CD4-positive, alpha-beta T cell treated with Interleukin-2 at 100 ng/mL for 4 hours (primary cell): ENCODE measurements at places on chromosomes 2 and 18.

GRCh38 chr2:2234398-2235195 lies 96.5 kb downstream of the MYT1L start:
- no peak for DNase-seq

GRCh38 chr2:85132834-85133637 lies at the start of gene TCF7L1:
TCF7L1 (plus strand) TSS chr2:85133392; CDS start chr2:85133685, 293 bp downstream.
- DNase-seq = no peak

DNA sequence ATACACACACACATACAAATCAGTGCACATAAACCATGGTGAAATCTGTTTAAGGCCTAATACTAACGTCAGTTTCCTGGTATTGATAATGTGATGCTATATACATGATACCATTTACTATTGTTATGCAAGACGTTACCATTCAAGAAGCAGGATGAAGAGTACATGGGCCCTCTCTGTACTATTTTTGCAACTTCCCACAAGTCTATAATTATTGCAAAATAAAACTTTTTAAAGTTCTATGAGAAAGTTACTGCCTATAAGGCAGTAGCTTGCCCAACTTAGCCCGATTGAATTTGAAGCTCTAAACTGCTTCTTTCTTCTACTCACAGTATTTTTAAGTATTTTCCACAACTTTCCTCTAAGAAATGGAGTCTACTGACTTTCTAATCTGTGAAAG lies 74.0 kb downstream of the BCL2 start:
- DNase-seq = no peak

DNA sequence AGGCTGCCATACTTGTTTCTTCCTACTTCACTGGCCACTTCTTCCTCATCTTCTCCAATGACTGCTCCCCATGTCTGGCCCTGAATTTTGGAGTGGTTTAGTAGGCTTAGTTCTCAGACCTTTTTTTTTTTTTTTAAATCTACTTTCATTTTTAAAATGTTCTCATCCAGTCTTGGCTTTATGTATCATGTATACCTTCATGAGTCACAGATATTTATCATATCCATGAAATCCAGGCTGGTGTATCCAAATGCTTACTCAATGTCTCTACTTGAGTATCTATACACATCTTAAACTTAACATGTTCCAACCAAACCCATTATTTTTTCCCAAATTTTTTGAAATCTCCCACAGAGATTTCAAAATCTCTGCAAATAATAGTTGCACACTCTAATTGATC lies 26.3 kb upstream of the CFAP36 start:
- DNase-seq = no peak

GRCh38 chr2:70479816-70480215 lies 73.8 kb downstream of the TGFA start:
- no peak for DNase-seq

GRCh38 chr2:71746946-71747501 lies 293.7 kb downstream of the DYSF start:
- no peak for DNase-seq

GRCh38 chr2:46302005-46302695 lies 4.9 kb downstream of the EPAS1 start:
- DNase-seq = no peak

GRCh38 chr2:188307850-188308283 lies 16.2 kb downstream of the GULP1 start:
- no peak for DNase-seq

- no peak for DNase-seq
These were observed 322.3 kb downstream of the CDH2 start for GRCh38 chr18:27854631-27855030.

- DNase-seq = no peak
These were observed 382.2 kb upstream of the TRIB2 start for GRCh38 chr2:12334412-12334966.

GRCh38 chr2:40556293-40556692 lies 104.4 kb upstream of the SLC8A1 start:
- DNase-seq = no peak

GRCh38 chr2:75459565-75460310 lies 101.0 kb downstream of the EVA1A start:
- DNase-seq = no peak

DNA sequence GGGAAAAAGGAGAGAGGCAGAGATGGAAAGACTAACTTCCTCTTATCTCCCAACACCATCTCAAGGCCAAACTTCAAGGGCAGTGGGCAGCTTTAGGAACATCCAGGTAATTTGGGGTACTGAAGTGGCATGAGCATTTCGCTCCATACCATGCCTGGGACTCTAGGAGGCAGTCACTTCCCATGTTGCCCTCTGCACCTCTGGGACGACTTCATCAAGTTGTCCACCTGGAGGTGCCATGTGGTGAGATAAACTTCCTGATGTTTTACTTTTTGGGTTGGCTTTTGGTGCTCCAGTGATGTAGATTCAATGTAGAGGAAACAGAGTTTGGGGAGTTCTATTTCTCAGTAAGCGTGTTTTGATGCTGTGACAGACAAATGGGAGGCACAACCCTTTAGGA lies 56.3 kb upstream of the UPP2 start:
- DNase-seq = no peak

DNA sequence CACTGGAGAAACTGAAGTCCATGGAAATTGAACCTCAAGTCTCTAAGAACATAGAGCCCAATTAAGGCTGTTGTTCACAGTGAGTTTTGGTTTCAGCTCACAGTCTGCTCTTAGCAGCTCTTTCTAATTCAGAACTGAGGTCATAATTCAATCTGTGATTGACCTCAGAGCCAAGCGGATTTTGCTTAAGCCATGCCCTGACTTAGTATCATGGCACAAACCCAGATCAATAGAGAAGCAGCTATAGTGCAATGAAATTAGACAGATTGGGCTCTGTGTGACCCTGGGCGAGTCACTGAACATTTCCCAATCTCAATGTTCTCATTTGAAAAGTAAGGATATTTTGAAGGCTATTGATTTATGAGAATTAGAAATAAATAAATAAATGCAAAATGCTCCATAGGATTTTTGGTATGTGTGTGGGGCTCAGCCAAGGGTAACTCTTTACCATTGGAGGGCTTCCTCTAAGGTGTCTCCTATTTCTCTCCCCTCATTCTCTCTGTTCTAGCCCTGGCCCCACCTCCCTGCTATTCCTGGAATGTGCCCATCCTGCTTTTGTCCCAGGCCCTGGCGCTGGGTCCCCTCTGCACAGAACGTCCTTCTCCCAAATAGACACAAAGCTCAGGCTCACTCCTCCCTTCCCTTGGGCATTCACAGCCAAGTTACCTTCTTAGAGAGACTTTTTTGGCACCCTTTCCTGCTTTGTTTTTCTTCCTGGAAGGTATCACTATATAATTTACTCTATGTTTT lies 239.6 kb downstream of the LPIN1 start:
- DNase-seq = no peak

- DNase-seq = no peak
These were observed 88.6 kb upstream of the GPC1 start for GRCh38 chr2:240346753-240347372.

DNA sequence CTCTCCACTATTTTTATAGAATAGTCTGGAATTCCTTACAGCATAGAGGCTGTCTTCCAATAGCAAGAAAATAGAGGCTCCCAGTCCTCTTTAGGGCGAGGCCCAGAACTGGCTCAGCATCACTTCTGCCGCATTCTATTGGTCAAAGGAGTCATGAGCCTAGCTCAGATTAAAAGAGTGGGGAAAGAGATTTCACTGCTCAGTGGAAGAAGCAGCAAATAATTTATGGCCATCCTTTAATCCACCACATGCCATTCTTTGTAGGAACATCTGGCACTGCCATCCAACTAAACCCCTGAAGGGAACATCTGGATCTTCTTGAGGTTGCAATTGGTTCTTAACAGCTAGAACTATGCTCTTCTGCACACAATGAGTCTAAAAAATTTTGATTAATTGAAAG lies 43.4 kb upstream of the NEUROD1 start:
- DNase-seq = no peak

DNA sequence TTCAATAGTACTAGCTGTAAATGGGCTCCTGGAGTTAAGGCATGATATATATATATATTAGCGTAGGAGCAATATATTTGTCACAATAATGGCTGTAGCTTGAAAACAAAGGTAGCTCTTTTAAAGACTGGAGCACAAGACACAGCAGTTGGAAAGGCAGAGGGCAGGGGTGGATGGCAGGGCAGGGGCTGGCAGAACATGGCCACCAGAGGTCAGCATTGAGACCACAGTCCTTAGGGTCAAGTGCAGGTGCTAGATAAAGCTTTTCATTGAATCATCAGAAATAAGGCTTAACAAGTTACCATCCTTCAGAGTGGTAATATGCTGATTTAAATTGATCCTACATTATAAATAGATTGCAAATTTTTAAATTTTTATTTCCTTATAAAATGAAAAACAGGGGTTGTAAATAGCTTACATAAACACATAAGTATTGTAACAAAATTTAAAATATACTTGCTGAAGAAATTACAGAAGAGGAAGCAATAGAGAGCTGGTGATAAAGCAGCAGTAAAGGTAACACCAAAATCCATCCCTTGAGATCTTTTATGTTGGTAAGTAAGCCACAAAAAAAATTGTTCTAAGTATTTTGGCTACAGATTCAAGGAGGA lies 161.2 kb upstream of the PIEZO2 start:
- no peak for DNase-seq

DNA sequence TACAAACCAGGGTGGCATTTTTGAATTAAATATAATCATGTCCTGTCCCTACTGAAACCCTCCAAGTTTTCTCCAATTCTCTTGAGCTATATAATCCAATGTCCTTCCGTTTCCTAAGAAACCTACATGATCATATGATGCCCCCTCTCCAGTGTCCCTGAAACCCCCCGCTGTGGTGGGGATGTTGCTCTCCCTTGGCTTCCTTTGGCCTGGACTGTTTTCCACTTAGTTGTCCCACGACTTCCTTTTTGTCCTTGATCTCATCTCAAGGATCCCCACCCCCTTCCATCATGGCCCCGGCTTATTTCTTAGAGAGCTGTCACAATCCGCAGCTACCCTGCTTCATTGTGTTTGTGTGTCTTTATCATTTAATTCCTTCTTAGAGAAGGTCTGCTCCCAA lies 43.8 kb downstream of the TMEM18 start:
- no peak for DNase-seq

GRCh38 chr2:63052411-63053080 lies 1.9 kb downstream of the OTX1 start:
- no peak for DNase-seq

DNA sequence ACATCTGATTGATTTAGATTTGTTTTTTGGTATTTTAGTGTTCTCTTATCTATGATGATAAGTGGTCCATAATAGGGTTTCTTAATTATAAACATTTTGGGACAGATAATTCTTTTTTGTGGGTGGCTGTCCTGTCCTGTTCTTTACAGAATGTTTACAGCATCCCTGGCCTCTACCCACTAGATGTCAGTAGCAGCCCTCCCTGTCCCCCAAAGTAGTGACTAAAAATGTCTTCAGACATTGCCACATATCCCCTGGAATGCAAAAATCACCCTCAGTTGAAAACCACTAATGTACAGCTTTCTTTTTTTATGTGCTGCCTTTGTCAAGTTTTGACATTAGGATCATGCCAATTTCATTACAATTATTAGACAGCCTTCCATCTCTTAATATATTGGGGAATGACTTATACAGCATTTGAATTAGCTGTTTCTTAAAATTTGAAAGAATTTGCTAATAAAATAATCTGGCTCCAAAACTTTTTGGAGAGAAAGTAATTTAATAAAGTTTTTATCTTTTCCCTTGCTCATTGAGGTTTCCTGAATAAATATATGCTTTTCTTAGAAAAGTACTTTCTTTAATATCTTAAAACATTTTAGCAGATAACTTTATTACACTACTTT lies 19.5 kb downstream of the WIPF1 start:
- DNase-seq = peak; percentile 79

- no peak for DNase-seq
These were observed 499.6 kb upstream of the HS6ST1 start for GRCh38 chr2:128818248-128818647.

- no peak for DNase-seq
These were observed 60.5 kb downstream of the HK2 start for GRCh38 chr2:74894272-74894981.

DNA sequence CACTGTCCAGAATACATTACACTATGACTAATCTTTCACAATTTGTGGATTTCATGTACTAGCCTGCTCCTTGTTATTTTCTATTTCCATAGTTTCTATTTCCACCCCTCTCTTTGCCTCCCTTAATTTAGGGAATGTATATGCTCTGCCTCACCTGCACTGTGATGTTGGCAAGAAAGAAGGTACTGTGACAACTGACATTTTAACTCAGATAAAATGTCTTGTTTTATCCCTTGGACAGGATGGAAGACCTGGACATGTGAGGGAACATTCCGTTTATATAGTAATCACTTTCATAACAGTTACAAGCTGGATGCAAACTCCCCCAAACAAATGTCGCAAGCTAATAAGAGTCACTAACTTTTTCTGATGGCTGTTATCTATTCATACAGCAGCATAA lies 21.5 kb upstream of the DSG3 start:
- no peak for DNase-seq

GRCh38 chr2:178521304-178522150 lies 41.3 kb downstream of the PLEKHA3 start:
- DNase-seq = no peak

GRCh38 chr18:77634494-77634893 lies 384.8 kb downstream of the GALR1 start:
- no peak for DNase-seq

- no peak for DNase-seq
These were observed 9.3 kb downstream of the NOSTRIN start for GRCh38 chr2:168811696-168812095.

DNA sequence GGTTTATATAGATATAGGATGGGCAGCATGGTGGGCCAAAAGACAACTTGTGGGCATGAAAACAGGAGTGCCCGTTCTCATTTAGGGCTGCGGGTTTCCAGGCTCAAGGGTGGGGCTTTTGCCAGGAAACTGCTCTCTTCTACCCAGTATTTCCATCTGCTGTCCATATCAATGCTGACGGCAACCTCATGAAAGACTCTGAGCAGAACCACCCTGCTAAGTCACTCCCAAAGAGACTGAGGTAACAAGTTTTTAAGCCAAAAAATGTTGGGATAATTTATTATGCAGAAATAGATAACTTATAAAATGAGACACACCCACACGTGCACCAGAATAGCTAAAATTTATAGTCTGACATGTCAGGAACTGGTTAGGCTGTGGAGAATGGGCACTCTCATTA lies 36.1 kb upstream of the MPPE1 start:
- no peak for DNase-seq

GRCh38 chr2:72145658-72146329 lies 1.9 kb downstream of the CYP26B1 start:
- no peak for DNase-seq

- DNase-seq = no peak
These were observed 163.8 kb upstream of the EPB41L3 start for GRCh38 chr18:5707586-5707985.

DNA sequence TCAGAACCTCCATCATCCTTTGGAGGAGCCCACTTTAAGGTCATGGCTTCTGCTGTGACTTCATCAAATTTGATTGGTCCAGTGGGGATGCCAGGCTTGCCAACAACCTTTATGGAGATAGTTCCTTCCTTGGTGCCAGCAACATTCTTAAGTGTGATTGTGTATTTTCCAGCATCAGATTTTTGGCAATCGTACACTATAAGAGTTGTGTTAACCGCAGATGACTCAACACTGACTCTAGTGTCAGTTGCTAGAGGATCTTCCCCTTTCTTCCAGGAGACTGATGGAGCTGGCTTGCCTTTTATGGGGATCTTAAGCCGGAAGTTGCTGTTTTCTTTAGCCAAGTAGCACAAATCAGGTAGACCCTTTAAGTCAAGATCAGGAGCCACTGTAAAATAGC lies 98.7 kb downstream of the PLEKHA3 start:
- no peak for DNase-seq
